Occipital lobe (tissue), 3 donors: ENCODE measurements at places on chromosomes 12 and 14. TPM values are rescaled to one million over a fixed set of nuclear protein-coding genes. Genes with fewer than 3 reads are reported as not detected.

The TAS2R10 gene
- 5.5 TPM for total RNA-seq

The FAM222A gene
- total RNA-seq: 2.5 TPM

The NANOG gene
- not detected for total RNA-seq

The ANP32D gene
- total RNA-seq: 0.31 TPM

The EML5 gene
- 30.3 TPM for total RNA-seq

The FAM181A gene
- 3.0 TPM for total RNA-seq

The GDF3 gene
- total RNA-seq: not detected

The PPP4R4 gene
- total RNA-seq: 0.31 TPM

The TSPAN9 gene
- total RNA-seq: 8.4 TPM

The KRT82 gene
- total RNA-seq: not detected

The FAM186B gene
- not detected for total RNA-seq
